Ecto neural progenitor cell (in vitro differentiated cells): ENCODE measurements at places on chromosomes 5 and 9.
A peak's percentile ranks its signal among the peaks of the same experiment; 100 is the strongest.

GRCh38 chr9:111514967-111515366 is 10.0 kb upstream of the ZNF483 start:
- no peak for DNase-seq

- no peak for DNase-seq
These were observed 37.6 kb downstream of the NACC2 start for GRCh38 chr9:136057236-136058081.

GRCh38 chr9:36426945-36427344 is 26.9 kb upstream of the RNF38 start:
- DNase-seq = no peak

DNA sequence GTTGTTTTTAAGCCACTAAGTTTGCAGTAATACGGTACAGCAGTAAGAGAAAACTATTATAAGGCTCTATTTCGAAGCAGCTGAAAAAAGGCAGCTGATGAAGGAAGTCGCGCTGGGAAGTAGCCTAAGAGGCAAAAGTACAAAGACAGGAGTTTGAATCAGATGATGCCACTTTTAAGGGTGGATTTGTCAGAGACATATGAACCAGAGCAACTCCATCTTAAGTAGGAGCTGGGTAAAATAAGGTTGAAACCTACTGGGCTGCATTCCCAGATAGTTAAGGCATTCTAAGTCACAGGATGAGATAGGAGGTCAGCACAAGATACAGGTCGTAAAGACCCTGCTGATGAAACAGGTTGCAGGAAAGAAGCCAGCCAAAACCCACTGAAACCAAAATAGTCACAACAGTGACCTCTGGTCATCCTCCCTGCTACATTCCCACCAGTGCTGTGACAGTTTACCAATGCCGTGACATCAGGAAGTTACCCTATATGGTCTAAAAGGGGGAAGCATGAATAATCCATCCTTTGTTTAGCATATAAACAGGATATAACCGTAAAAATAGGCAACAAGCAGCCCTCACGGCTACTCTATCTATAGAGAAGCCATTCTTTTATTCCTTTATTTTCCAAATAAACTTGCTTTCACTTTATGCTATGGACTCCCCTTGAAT is 91.8 kb upstream of the PRSS3 start:
- DNase-seq = no peak

GRCh38 chr5:151118913-151119575 is 38.2 kb upstream of the TNIP1 start:
- DNase-seq = no peak

GRCh38 chr5:142860270-142860669 is 90.1 kb downstream of the ARHGAP26 start:
- DNase-seq = no peak

- peak; percentile 74 for DNase-seq
These were observed at the start of gene CDH12 for GRCh38 chr5:22852807-22853660. Gene CDH12 (minus strand): TSS chr5:22853344.

- peak; percentile 72 for DNase-seq
These were observed 32.2 kb downstream of the PCDH1 start for GRCh38 chr5:141846031-141846430.

GRCh38 chr9:21154018-21154608 is 12.3 kb downstream of the IFNA21 start:
- DNase-seq = no peak

DNA sequence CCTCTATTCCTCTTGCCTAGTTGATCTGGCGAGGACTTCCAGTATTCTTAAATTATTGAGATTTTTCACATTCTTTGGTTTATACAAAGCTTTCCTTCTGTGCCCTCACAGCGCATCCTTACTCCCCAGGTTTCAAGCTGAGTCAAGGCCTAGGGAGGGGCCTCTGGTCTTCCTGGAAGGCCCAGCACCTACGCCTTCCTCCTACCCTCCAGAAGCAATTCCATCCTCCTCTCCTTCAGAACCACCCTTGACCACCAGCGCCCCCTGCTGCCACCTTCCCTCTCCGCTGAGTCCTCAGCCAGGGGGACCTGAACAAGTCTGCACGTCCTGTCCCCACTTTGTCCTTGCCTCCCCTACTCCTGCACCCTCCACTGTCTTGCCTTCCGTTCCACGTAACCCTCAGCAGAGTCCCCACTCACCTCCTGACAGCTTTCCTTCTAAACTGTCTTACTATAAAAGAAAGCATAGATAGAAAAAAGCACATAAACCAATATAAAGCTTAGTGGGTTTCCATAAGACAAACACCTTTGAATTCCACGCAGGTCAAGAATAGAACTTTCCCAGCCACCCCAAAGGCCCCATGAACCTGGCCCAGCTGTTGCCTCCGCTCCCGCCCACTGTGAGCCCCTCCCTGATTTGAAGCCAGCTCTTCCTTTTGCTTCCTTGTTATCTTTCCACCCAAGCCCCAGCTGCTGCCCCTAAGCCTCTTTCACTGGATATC is 63.0 kb upstream of the CTSL start:
- DNase-seq = peak; percentile 84
